Caki2 (cell line): ENCODE measurements at places on chromosomes 2 and 18.

- no peak for DNase-seq
Measured at GRCh38 chr2:222751238-222751637, 79.8 kb downstream of the MOGAT1 start.

GRCh38 chr2:53500181-53500580, 267.4 kb upstream of the CHAC2 start:
- DNase-seq, result no peak

DNA sequence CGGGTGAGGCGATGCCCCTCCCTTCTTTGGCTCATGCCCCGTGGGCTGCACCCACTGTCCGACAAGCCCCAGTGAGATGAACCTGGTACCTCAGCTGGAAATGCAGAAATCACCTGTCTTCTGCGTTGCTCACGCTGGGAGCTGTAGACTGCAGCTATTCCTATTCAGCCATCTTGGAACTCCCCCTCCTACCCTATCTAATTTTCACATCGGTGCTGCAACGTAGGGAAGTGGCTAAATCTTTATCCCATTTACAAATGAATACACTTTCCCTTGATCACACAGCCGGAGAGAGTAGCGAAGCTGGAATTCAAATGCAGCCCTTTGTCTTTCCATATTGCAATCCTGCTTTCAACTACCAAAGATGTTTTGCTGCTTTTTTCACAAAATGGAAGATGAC, 1.4 kb upstream of the TMEM247 start:
- DNase-seq, result no peak

DNA sequence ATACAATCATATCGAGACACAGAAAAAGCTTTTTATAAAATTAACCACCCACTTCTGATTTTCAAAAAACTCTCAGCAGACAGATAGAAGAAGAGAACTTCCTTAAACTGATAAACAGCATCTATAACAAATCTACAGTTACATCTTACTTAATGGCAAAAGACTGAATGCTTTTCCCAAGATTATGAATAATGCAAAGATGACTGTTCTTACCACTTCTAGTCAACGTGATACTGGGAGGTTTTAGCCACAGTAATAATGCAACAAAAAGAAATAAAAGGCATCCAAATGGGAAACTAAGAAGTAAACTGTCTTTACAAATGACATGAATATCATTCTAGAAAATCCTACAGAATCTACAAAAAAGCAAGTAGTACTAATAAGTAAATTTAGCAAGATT, 58.0 kb upstream of the TMEM247 start:
- DNase-seq, result no peak

DNA sequence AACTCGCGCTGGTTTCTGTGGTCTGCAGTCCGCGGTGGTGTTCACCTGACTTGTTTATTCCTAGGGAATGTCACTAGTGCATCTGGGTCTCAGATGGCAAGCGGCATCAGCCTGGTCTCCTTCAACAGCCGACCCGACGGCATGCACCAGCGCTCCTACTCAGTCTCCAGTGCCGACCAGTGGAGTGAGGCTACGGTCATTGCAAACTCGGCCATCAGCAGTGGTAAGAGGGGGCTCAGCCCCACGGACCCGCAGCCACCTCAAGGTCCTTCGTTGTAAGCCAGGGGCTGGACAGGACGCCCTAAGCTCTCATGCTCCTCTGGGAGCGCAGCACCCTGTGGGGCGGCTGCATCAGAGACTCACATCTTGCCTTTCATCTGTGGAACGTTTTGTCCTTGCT, 237.5 kb downstream of the GBX2 start:
- DNase-seq, result no peak

DNA sequence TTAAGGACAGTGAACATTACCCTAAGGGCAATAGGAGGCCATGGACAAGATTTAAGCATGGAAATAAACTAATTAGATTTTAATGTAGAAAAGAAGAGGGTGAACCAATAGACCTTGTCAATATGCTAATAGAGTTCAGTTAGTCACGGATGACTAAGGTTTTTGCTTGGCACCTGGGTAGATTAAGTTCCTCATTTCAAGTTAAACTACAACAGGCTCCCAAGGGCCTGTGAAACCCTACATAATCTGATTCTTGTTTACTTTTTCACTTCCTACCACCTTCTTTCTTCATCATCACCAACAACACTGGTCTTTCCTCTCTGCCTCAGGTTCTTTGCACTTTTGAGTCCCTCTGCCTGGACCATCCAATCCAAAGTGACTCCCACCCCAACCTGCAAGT, 14.8 kb downstream of the SP110 start:
- no peak for DNase-seq

GRCh38 chr2:236162031-236162845, 5.9 kb downstream of the GBX2 start:
- DNase-seq, result no peak

DNA sequence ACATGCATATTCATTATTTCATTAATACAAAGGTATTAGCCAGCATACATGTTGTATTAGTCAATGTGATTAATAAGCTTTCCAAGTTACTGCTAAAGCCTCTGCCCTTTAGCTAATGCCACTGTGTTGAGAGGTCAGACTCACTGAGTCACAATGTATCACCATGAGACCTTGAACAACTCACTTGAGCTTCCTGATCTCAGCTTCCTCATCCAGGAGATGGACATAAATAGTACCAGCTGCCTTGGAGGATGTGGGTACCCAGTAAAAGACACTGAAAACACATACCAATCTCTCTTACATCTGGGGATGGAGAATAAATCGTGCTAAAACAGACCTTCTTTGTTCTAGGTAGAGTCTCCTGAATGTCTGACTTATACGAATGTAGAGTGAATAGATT, 224.6 kb downstream of the EPHA4 start:
- no peak for DNase-seq

DNA sequence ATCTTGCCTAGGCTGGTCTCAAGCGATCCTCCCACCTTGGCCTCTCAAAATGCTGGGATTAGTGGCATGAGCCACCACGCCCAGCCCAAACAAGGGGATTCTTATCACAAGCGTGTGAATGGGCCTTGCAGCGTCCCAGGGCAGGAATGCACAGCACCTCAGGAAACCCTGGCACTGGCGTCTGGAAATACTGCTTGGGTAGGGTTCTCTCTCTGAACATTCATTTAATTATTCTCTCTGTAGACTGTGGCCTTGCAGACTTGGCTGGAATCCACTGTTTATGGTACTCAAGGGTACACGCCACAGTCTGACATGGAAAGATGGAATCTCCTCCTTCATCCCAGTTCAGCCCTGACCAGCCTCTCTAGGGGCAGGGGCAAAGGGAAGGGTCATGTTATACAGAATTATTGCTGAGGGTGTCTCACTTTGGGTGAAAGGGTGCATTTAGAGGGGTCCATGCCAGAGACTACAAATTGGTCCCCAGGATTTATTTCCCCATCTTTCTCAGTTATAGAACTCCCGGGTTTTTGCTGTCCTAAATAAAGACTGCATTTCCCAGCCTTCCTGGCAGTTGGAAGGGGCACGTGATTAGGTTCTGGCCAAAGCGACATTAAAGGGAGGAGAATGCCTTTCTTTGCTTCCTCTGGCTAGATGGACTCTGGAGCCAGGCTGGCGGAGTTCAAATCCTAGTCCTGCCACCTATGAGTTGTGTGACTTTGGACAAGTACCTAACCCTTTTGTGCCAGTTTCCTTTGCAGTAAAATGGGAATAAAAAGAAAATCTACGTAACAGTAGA, 147.2 kb upstream of the HAAO start:
- no peak for DNase-seq

- no peak for DNase-seq
Measured at GRCh38 chr2:112096098-112096497, 41.0 kb downstream of the TMEM87B start.

GRCh38 chr2:179340678-179341077, 76.0 kb upstream of the SESTD1 start:
- no peak for DNase-seq

DNA sequence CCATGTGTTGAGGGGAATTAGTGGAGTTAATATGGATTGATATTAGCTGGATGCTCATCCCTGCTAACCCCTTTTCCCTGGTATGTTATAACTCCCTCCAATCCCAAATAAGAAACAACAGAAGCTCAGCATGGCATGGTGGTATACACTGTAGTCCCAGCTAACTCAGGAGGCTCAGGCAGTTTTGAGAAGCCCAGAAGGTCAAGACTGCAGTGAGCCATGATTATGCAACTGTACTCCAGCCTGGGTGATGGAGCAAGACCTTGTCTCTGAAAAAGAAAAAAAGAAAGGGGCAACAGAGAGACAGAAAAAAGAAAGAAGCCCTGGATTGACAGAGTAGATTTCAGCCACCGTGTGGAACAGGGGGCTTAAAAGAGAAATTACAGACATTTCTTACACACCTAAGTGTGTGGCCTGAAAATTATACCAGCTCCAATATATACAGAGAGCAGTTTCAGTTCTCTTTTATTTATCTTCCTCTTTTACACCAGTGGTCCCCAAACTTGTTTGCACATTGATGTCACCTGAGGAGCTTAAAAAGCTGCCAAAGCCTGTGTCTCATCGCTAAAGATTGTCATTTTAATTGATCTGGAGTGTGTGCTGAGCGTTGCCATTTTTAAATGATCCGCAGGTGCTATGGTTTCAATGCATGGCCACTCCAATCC, 203.6 kb downstream of the UBE2E3 start:
- no peak for DNase-seq

GRCh38 chr2:24423095-24423494, 62.8 kb upstream of the ITSN2 start:
- DNase-seq, result no peak

DNA sequence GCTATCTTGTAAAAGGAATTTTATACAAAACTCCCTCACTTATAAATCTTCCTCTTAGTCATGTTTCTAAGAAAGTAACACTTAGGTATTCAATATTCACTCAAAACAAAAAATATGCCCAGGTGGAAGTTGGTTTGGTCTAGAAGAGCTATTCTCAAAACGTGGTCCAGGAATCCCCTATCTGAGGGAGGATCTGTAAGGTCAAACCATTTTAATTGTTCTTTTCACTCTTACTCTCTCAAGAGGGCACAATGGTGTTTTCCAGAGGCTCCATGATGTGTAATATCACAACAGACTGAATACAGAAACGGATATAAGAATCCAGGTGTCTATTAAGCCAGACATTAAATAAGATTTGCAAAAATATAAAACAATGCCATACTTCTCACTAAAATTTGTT, 9.9 kb downstream of the MOB1A start:
- DNase-seq, result no peak

- no peak for DNase-seq
Measured at GRCh38 chr2:58032016-58032763, 14.4 kb upstream of the VRK2 start.

GRCh38 chr2:189685540-189686229, 11.2 kb downstream of the ANKAR start:
- DNase-seq, result no peak

- peak; percentile 25 for DNase-seq
Measured at GRCh38 chr18:31819106-31819924, 58.6 kb upstream of the SLC25A52 start.

- no peak for DNase-seq
Measured at GRCh38 chr2:173054466-173054865, 21.2 kb upstream of the MAP3K20 start.

DNA sequence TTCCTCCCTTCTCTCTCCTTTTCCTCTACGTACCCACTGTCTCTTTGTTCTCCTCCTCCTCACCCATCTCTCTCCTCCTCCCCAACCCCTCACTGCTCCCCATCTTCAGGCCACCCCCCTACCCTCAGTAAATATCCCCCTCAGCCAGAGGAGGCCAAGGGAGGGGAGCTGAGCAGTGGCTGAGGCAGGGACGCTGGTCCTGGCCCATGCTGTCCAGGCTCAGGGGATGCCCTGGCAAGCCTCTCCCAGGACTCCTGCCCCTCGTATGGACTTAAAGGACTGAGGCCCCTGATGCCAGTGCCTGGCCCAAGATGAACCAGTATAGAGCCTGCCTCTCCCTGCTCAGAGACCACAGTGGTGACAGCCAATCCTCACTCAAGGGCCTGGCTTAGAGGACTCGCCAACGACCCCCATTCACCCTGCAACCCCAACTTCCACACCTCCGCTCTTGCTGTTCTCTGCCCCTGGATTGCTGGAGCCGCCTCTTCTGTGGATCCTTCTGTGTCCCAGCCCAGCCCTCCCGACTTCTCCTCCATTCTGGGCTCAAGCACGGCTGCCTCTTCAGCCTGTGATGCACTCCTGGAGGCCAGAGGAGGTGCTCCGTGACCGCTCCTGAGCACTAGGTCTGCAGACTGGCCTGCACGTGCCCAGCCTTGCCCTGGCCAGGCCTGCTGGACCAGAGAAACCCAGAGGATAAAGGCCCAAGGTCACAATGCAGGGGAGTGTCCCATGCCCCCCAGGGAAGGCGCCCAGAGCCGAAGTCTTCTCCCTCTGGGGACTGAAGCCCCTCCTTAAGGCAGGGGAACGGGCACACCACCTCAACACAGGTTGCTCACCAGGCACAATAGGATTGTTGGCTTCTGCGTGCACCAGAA, 9.5 kb upstream of the DUSP2 start:
- DNase-seq, result no peak

DNA sequence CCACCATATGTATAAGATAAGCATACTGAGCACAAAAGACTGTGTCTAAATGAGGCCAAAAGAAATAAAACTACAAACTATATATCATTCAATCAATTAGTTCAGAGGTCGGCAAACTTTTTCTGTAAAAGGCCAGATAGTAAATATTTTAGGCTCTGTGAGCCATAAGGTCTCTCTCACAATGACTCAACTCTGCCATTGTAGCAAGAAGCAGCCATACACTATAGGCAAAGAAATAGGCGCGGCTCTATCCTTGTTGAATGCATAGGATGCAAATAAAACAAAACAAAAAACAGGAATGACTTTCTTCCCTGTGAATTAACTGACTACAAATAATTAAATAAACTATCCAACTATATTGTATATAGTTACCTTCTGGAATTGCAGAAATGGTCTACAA, 8.6 kb upstream of the CCDC88A start:
- no peak for DNase-seq

DNA sequence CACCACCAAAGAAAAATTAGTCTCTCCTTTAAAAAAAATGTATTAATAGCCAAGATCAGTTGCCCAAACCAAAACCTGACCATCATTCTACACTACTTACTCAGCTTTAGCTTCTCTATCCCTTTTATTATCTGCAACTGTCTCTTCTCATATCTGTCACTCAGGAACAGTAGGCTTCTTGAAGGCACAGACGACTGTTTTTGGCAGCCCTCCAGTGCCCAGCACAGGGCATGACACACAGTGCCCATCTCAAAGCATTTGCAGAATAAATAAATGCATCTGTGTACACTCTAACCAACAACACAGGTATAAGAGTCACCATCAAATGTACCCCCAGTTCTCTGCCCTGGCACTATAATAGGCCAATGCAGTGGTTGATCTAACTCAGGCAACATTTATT, 117.2 kb downstream of the UXS1 start:
- no peak for DNase-seq

DNA sequence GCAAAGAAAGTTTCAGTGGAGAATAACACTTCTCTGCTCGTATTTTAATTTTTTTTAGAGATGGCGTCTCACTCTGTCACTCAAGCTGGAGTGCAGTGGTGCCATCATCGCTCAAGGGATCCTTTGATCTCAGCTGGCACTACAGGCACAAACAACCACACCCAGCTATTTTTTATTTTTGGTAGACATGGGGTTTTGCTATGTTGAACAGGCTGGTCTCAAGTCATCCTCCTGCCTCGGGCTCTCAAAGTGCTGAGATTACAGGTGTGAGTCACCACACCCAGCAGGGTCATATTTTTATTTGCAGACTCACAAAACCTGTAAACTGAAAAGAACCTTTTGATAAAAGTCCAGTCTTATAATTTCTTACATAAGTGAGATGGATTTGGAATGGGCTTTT, 2.6 kb downstream of the TRAK2 start:
- DNase-seq, result no peak

GRCh38 chr2:1397350-1397749, 15.9 kb upstream of the TPO start:
- no peak for DNase-seq
